ENCODE measurements at places on chromosomes 11 and 22.

DNA sequence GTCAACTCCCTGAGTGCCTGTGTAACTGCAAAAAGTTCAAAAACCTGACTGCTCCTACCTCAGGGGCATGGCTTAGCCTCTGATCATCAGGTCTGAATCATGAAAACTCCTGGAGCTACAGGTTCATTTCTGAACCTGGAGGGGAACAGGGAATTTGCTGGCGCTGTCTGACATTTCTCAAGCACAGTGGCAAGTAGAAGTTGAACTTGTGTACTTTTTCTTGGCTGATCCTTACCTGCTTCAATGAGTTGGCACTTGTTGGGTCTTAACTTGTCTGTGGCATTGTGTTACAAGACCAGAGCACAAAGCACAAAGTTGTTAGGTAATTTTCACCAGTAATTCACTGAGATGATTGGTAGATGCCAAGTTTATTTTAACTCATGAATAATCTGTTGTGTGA lies 3.3 kb downstream of the TMEM109 start:
- no peak for DNase-seq

DNA sequence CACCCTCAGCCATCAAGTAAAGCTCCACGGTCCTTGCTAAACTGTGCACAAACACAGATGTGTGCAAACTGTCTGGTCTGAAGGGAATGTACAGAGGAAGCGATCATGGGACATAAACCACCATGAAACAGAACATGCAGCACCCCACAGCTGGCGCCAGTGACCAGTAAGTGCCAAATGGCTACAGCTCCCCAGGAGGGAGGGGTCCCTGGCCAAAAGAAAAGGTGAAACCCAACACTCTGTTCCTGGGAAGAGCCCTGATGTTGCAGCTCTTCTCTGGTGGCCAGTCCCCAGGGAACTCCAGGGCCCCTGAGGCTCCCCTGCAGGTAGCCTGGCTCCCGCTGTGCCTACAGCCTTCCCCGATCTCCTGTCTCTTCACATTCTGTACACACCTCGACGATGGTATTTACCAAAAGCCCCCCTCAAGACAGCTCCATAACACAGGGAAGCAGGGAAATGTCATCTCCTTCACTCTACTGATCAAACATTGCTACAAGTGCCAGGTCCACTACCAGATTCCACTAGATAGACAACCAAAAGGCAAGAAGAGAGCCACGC lies 2.9 kb downstream of the DGCR6L start:
- DNase-seq = no peak

DNA sequence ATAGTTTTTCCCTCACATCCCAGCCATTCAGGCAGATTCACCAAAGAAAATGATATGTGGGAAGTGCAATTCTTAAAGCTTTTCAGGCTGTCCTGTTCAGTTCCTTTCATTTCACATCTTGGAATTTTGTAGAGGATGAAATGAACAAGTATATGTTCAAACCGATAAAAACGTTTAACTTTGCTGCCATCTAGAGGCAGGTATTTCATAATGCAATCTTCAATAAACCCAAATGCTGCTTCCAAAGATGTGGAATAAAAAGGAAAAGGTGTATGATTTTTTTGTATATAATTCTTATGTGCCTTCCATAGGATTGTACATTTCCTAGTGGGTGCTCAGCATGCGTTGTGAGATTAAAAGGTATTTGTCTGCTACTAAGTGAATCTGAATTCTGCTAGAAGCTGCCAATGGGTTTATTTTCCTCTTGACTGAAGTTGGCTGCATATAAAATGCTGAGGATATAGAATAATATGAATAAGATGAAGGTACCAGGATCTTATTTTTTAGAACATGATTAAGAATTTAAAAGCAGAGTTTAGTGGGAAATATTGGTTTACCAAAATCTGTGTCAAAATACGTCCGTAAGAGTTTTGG lies 199.3 kb downstream of the PGR start:
- no peak for DNase-seq

DNA sequence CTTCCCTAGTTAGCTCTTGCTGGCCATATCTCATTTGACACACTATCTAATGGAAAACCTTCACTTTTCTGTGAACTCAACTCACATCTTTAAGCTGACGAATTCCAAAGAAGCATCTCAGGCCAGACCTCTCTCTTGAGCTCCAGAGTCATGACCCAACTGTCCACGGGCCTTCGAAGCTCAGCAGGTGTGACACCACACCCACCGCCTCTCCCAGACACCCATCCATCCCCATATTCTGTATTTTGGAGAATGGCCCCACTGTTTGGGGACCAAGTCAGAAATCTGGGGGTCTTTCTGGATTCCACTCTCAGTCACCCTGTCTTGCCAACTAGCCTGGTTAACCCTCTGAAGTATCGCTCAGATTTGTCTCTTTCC lies 125.8 kb downstream of the ST3GAL4 start:
- DNase-seq = no peak

- DNase-seq = no peak
Observed at GRCh38 chr22:36334081-36334820, 53.5 kb downstream of the MYH9 start.

DNA sequence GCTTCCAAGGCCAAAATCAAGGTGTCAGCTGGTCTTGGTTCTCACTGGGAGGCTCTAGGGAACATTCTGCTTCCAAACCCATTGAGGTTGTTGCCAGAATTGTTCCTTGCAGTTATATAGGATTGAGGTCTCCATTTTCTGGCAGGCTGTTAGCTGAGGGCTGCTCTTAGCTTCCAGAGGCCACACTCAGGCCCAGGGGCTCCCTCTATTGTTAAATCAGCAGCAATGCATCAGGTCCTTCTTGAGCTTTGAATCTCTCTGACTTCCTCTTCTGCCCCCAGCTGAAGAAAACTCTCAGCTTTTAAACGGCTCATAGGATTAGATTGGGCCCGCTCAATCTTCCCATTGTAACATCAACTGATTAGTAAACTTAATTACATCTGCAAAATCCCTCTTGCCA lies 39.3 kb upstream of the BSX start:
- DNase-seq = no peak

- DNase-seq = no peak
Observed at GRCh38 chr11:44885065-44885810, 65.4 kb downstream of the TP53I11 start.

DNA sequence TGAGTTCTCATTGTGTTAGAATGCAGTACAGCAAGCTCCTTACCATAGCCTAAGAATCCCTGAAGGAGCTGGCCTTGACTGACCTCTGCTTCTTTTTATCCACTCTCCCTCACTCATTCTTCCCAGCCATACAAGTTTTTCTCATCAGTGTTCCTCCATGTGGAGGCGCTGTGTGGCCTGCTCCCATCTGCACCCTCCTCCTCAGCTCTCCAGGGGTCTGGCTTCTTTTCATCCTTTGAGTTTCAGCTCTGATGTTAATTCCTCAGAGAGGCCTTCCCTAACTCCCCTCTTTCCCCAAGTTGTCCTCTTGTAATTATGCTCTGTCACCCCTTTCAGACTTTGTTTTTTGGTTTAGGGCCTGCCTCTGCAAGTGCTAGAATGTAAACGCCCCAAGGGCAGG lies 144.8 kb downstream of the WNT7B start:
- no peak for DNase-seq

- DNase-seq = no peak
Observed at GRCh38 chr11:3073029-3073435, 15.8 kb upstream of the CARS1 start.

- no peak for DNase-seq
Observed at GRCh38 chr11:93606721-93607120, 54.8 kb upstream of the CEP295 start.

GRCh38 chr22:37862570-37863325 lies 13.5 kb downstream of the EIF3L start:
- DNase-seq = peak; percentile 52

DNA sequence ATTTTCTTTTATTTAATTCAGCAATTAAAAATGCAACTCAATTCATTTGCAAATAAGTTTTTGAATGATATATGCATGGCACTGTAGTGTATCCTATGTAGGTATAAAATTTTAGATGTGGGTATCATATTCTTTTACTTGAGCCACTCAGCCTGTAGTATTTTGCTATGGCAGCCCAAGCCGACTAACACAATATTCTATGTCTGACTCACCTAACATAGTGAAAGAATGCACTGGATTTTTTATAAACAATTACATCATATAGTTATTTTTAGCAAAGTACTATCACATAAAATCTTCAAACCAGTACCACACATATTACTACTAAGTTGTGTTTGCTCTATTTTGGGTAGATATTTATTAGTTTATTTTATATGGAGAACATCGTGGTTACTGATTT lies 21.9 kb upstream of the GRIA4 start:
- no peak for DNase-seq

- no peak for DNase-seq
Observed at GRCh38 chr11:126265811-126266210, 2.9 kb downstream of the SRPRA start.

DNA sequence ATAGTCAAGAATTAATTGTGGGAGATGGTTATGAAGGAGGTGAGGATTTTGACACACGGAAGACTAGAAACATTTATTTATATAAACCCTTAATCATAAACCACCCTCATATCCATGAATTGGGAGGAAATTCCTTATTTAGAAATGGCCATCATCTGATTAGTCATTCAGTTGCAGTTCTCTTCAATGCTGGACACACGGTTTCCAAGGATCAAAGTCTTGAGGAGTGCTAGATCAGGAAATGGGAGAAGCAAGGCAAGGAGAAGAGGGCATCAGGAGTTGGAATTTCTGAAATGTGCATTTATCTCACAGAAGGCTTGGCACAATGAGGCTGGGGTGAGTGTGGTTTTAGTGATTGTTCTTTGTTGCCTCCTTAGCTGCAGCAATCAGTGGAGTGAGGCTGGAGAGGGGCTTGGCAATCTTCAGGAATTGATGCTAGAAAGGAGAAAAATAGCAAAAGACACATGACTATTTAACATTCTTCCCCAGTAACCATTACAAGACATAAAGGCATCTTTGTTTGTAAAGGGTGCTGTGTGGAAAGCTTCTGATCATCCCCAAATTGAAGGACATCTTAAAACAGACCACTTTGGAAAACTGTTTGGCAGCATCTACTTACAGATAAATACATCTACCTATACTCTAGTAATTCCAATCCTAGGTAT lies 21.6 kb upstream of the GDPD4 start:
- DNase-seq = no peak

- DNase-seq = no peak
Observed at GRCh38 chr22:45995405-45996101, 18.6 kb upstream of the WNT7B start.
